Esophagus squamous epithelium (tissue), 5 donors: ENCODE measurements at places on chromosomes 13 and 19.

- H3K27ac ChIP-seq: no peak overlapping the region
- H3K27me3 ChIP-seq: no peaks in the 10 kb centered on the region
- H3K4me3 ChIP-seq: no peak overlapping the region
- H3K4me1 ChIP-seq: no peaks in the 10 kb centered on the region
These were observed 8.7 kb downstream of the LRCH1 start for GRCh38 chr13:46561691-46562090.

DNA sequence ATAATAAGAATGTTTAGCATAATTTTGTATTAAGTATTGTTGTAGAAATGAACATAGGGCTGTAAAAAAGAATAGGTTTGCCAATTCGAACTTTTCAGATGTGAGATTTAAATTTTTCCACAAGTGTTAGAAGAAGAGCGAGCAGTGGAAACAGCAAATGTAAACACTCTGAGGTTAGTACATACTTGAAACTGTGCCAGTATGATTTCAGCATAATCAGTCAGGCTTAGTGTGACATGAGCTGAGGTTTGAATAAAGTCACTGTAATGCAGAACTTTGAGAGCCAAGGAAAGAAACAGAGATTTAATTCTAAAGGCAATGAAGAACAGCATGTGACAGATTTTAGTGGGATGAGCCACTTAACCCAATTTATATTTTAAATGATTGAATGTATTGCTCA is 2166.4 kb downstream of the PCDH9 start:
- no peak for DNase-seq
- H3K4me1 ChIP-seq: no peaks in the 10 kb centered on the region
- H3K27ac ChIP-seq: no peak overlapping the region
- H3K36me3 ChIP-seq: no peaks in the 10 kb centered on the region
- H3K27me3 ChIP-seq: no peaks in the 10 kb centered on the region

DNA sequence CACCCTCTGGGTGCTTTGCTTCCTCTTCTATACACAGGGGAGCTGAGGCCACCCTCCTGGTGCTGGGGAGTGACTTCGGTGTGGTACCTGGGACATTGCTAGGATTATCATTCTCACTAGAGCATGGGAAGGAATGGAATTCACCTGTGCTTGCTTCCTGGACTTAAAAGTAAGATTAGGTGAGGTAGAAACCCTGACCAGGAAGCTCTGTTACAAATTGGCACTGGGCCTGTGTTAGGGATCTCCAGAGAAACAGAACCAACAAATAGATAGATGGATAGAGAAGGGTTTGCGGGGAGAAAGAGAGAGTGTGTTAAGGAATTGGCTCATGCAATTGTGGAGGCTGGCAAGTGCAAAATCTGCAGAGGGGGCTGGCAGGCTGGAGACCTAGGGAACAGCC is 13.9 kb upstream of the SIAH3 start:
- H3K27me3 ChIP-seq: no peaks in the 10 kb centered on the region
- no peak for DNase-seq
- H3K4me3 ChIP-seq: no peak overlapping the region
- H3K36me3 ChIP-seq: no peaks in the 10 kb centered on the region

GRCh38 chr13:26973946-26974345 is 197.7 kb downstream of the USP12 start:
- H3K4me3 ChIP-seq: no peak overlapping the region
- no peak for DNase-seq
- no peaks in the 10 kb centered on the region for H3K36me3 ChIP-seq
- no peak overlapping the region for H3K27ac ChIP-seq

- H3K36me3 ChIP-seq: no peaks in the 10 kb centered on the region
- no peak overlapping the region for H3K4me3 ChIP-seq
- H3K27ac ChIP-seq: no peak overlapping the region
- DNase-seq: no peak
- no peaks in the 10 kb centered on the region for H3K4me1 ChIP-seq
These were observed 44.7 kb upstream of the TFDP1 start for GRCh38 chr13:113539822-113540221.

DNA sequence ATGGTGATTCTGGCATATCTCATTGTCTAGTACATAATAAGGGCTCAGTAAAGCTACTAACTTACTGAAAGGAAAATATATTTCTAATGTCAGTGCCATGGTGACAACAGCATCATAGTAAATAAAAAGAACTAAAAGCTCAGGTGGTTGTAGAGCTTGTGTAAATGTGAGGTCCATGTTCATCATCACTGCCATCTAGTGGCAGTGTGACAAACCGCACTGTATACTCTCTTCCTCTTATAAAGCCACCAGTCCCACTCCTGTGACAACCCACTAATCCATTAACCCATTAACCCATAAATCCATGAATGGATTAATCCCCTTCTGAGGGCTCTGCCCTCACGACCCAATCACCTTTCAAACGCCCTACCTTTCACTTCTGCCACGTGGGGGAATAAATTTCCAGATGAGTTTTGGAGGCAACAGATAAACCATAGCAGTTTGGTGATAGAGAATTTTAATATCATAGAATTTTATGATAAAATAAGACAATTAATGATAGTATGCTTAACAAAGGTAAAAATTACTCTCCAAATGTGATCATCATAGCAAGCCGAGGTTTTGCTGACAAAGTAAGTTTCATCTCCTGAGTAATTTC is 160.4 kb upstream of the SGCG start:
- H3K36me3 ChIP-seq: no peaks in the 10 kb centered on the region
- H3K4me3 ChIP-seq: no peak overlapping the region
- no peaks in the 10 kb centered on the region for H3K27me3 ChIP-seq

DNA sequence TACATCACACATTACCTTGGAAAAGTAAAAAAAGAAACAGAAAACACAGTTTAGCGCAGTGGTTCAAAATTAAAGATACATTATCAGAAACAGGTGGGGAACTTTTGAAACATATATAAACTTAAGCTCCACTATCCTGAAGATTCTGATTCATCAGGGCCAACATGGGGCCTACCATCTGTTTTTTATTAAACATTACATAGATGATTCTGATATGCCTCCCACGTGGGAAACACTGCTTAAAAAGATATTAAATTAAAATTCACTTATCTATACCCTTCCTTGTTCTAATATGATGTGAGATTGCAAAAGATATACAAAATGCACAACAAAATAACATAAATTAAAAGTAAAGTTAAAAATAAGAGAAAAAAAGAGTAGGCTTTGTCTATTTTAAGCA is 125.0 kb downstream of the VWA8 start:
- DNase-seq: no peak
- no peak overlapping the region for H3K4me3 ChIP-seq
- no peaks in the 10 kb centered on the region for H3K36me3 ChIP-seq
- no peaks in the 10 kb centered on the region for H3K4me1 ChIP-seq

- H3K27me3 ChIP-seq: no peaks in the 10 kb centered on the region
- no peak overlapping the region for H3K27ac ChIP-seq
- H3K4me3 ChIP-seq: no peak overlapping the region
- H3K36me3 ChIP-seq: no peaks in the 10 kb centered on the region
- H3K4me1 ChIP-seq: no peaks in the 10 kb centered on the region
These were observed 110.8 kb downstream of the TNFRSF19 start for GRCh38 chr13:23680845-23681669.

- no peak for DNase-seq
- H3K27me3 ChIP-seq: peaks cover 3% of the 10 kb centered on the region
- no peak overlapping the region for H3K4me3 ChIP-seq
These were observed 16.5 kb downstream of the ARHGEF7 start for GRCh38 chr13:111131611-111132010.

- no peak for DNase-seq
- H3K4me3 ChIP-seq: no peak overlapping the region
- H3K36me3 ChIP-seq: no peaks in the 10 kb centered on the region
- no peak overlapping the region for H3K27ac ChIP-seq
- no peaks in the 10 kb centered on the region for H3K27me3 ChIP-seq
These were observed 32.6 kb upstream of the POP4 start for GRCh38 chr19:29573486-29573885.

- no peaks in the 10 kb centered on the region for H3K27me3 ChIP-seq
- H3K4me3 ChIP-seq: peak overlapping the region; percentile 56
- DNase-seq: peak; percentile 23
These were observed 330.8 kb downstream of the DLEU7 start for GRCh38 chr13:50512474-50513299.

- no peaks in the 10 kb centered on the region for H3K27me3 ChIP-seq
- no peak overlapping the region for H3K27ac ChIP-seq
- H3K4me3 ChIP-seq: no peak overlapping the region
- H3K36me3 ChIP-seq: no peaks in the 10 kb centered on the region
These were observed 671.0 kb upstream of the SLITRK1 start for GRCh38 chr13:84553227-84553626.

DNA sequence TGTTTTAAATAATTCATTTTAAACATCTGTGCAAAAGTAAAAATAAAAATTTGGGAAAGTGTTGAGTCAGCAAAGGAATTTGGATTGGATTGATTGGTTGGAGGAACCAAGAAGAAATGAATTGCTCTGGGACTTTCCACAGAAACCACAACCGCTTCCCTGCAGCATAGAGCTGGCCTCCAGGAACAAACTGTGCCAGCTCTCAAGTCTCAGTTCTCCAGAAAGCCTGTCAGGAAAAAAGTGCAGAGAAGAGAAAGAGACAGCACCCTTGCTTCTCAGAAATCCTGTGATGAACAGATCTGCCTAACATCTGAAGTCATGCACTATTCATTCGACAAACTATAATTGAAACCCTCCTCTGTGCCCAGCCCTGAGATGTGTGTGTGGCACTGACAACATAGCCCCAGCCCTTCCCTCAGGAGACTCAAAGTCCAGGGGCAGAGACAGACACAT is 14.8 kb downstream of the LYPD3 start:
- H3K4me1 ChIP-seq: peaks cover 10% of the 10 kb centered on the region
- no peaks in the 10 kb centered on the region for H3K27me3 ChIP-seq
- no peaks in the 10 kb centered on the region for H3K36me3 ChIP-seq
- H3K4me3 ChIP-seq: no peak overlapping the region

DNA sequence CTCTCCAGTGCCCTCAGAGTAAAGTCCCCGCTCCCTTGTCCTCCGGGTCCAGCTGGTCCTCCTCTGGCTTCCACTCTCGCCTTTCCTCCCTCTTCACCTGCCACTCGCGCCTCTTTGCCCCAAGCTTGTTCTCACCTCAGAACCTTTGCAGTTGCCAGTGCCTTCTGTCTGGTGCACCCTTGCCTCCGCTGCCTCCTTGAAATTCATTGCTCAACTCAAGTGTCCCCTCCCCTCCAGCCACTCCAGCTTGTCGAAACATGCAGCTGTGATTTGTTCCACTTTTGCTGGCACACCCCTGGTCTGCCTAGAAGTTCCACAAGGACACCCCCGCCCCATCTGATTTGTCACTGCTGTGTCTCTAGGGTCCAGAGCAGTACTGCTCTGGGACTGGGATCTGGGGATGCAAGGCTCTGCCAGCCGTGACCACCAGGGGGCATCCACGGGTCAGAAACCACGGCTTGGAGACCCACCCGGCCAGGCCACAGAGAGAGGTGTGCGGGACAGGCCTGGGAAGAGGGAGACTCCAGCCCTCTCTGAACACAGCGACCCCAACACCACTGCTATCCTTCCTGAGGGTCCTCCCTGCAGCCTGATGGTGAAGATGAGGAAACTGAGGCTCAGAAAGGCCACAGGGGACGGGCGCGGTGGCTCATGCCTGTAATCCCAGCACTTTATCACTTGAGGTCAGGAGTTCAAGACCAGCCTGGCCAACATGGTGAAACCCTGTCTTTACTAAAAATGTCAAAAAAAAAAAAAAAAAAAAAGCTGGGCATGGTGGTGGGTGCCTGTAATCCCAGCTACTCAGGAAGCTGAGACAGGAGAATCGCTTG is 49.9 kb downstream of the AP1M1 start:
- H3K4me3 ChIP-seq: no peak overlapping the region
- no peaks in the 10 kb centered on the region for H3K27me3 ChIP-seq
- no peak overlapping the region for H3K27ac ChIP-seq

DNA sequence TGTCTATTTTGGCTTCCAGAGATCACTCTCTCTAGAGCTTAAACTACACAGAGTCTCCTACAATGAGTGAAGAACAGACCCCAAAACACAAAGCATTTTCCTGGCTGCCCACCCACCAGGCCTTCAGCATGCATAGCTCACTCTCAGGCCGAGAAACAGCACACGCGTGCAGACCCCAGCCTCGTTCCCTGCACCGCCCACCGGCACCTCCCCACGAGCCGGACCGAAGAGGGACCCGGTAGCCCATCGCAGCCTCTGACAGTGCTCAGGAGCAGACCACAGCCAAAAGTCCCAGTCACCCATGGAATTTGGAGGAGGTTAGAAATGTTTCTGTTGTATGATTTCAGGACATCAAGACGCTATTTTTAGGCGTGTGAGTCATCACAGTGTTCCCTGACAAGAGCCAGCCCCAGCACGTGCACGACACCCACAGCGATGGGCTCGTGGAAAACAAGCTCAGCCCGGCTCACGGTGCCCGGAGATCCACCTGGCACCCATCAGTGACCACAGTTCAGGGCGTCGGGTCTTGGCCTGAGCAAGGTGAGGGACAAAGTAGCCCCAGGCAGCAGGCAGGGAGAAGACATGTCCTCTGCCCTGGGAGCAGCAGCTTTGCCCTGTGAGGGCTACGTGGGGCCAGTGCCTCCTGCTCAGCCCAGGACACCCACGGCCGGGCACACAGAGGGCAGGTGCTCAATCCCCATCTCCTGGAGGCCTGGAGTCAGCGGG is 50.1 kb upstream of the SPACA7 start:
- no peak overlapping the region for H3K27ac ChIP-seq
- H3K4me1 ChIP-seq: no peaks in the 10 kb centered on the region
- no peak overlapping the region for H3K4me3 ChIP-seq
- H3K27me3 ChIP-seq: no peaks in the 10 kb centered on the region
- DNase-seq: no peak

DNA sequence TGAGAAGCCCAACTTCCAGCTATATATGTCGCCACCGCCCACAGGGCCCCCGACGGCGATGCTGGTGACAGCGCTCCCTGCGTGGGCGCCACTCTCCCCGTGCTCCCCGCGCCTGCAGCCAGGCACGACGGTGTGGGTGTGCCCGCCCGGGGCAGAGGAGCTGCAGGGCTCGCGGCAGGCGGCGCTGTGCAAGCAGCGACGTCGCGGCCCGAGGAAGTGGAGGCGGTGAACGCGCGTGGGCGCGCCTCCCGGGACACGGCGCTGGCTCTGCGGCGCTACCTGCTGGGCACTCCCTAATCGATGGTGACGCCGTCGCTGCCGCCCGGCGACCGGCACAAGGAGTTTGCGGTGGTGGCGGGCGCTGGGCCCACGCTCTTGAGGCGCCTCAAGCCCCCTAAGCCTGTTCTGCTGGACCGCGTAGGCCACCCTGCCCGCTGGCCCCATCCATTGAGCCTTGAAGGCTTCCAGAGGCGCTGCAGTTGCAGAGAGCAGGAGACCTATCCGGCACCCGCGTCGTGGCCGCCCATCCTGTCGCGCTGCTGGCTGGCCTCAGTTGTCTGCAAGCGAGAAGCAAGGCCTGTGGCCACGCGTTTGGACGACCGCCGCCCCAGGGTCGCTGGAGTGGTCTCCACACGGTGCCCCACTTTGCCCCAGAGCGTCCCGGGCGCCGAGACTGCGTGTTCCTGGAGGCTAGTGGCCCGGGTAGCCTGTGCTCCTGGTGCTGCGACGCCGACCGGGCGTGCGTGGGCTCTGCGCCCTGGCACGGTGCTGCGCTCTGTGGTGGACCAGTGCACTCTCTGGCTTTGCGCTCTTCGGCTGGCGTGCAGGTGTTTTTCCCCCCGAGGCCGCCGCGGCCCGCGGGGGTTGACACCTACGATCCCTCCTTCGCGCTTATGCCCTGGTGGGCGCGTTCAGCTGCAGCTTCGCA is 23.1 kb downstream of the LRFN3 start:
- H3K4me1 ChIP-seq: peaks cover 11% of the 10 kb centered on the region
- peak overlapping the region; percentile 6 for H3K4me3 ChIP-seq
- no peak for DNase-seq

- peaks cover 37% of the 10 kb centered on the region for H3K4me1 ChIP-seq
- peak overlapping the region; percentile 86 for H3K4me3 ChIP-seq
- H3K27ac ChIP-seq: peak overlapping the region; percentile 91
- no peak for DNase-seq
- H3K36me3 ChIP-seq: peaks cover 6% of the 10 kb centered on the region
These were observed 1.2 kb upstream of the NUMBL start for GRCh38 chr19:40691421-40692211.
